GM23248 (cell line): ENCODE measurements at places on chromosomes 12 and 14.

- no peak for DNase-seq
Observed at GRCh38 chr12:10243818-10244520, 31.3 kb downstream of the GABARAPL1 start.

DNA sequence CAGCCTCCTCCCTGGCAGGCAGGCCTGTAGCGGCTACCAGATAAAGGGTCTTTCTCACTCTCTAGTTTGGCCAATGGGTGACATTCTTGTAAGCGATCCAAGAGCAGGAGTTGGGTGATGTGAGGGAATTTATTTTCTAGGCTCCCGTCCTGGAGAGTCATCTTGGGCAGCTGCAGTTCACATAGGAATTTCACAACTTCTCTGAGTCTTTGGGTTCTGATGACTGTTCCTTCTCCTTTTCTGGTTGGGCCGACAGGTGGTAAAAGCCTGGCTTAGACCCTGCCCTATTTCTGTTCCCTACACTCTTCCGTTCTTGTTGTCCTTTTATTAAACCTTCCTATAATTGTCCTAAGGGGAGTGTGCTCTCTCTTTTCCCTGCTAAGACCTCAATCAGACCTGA, 42.6 kb upstream of the POC1B start:
- DNase-seq: peak; percentile 48

- DNase-seq: no peak
Observed at GRCh38 chr14:105229099-105229655, 19.2 kb upstream of the BTBD6 start.

DNA sequence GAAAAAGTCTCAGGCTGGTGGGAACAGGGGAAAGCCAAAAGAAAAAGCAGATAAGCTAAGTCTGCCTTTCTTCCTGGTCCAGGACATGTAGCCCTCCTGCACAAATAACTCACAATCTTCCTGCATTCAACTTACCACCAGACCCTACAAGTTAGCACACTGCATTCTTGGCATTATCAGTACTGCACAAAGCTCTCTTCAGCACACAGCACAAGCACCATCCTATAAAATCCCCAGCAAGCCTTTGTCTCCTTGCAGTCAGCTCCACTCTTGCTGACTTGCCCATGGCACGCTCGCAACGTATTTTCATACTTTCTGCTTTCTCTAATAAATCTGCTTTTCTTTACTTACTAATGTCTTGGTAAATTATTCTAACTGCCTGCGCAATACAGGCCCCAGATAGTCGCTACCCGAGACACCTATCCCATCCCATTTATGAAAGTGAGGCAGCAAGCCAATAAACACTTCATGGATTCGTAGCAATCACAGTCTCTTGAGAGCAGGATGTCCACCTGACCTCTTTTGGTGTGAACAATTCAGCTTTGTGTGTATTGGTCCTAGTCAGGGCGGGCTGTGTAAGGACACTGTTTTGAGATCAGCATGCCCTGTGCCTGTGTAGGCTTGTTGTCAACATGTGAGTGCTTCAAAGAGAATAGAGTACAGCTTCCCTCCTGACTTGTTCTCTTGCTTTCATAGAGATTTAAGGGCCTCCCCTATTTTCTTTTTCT, 49.0 kb downstream of the TMEM117 start:
- DNase-seq: no peak

GRCh38 chr12:95096378-95096777, 23.0 kb upstream of the NR2C1 start:
- DNase-seq: no peak

DNA sequence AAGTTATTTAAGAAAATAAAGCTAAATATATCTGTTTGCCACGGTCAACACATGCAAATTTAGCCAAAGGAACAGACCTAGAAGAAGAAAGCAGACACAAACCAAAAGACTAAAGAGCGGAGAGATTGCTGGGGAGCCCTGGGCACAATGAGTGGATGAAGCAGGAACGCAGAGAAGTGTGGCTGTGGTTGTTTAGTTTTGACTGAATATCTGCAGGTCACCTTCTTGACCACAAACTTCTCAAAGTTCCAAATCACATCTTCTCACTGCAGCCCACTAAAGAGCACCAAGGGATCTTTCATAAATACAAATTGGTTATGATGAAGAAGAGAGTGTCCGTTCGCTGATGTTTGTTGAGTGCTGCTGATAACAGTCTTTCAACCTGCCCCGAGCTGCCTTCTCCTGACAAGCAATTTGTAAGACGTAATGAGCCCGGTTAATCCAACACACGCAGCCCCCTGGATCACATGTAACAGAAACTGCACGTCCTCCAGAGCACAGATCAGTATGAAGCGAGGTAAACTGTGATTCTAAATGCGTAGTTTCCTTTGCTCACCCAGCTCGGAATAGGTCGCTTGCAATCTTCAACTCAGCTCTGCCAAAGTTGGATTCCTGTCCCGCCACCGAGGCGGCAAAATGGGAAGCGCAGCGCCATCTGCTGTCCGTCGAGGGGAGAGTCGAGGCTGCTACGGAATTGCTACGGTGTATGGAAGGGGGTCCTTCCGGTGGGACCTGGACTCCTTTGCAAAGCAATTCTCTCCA, 120.8 kb downstream of the GXYLT1 start:
- peak; percentile 83 for DNase-seq

DNA sequence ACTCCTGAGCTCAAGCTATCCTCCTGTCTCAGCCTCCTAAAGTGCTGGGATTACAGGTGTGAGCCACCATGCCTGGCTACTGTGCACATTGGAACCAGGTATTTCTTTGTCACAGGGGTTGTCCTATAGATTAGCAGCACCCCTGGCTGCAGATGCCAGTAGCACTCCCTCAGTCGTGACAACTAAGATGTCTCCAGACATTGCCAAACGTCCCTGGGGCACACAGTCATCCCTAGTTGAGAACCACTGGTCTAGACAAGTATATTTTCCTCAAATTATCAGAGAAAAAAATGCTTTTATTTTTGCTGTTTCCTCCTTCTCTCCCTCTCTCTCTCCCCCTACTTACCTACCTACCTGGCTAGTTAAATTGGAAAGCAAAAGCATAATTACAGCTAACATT, 17.9 kb upstream of the P2RX7 start:
- peak; percentile 12 for DNase-seq

DNA sequence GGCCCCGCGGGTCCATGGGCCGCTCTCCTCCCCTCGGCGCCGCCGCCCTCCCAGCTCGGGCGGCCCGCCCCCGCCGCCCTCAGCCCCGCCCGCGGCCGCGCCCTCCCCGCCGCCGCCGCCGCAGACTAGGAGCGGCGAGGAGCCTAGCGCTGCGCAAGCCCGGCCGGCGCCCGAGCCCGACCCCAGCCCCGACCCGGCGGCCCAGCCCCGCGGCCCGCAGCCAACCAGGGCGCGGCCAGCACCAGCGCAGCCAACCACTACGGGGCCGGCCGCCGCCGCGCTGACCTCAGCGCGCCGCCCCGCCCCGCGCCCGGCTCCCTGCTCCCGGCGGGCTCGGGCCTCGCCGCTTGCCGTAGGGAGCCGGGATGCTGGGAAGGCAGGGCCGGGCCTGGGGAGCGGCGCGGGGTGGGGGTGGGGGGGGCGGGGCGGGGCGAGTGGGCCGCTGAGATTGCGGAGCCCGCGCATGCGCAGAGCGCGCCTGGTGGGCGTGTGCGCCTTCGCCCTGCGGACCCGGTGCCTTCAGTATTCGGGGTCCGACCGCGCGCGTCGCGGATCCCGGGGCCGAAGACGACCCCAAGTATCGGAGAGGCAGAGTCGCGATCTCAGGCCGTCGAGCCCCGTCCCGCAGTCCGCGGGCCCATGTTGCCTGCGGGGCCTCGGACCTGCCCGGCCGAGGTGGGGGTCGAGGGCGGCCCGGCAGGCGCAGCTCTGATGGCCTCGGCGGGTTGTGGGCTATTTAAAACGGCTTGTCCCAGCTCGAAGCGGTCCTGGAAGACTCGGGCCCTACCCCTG, at the start of gene CDC42BPB:
TSS of gene CDC42BPB (minus strand) at position 178 of the 792 bp plus-strand sequence. CDS start 376 bp downstream, outside the sequence.
- DNase-seq: peak; percentile 98

DNA sequence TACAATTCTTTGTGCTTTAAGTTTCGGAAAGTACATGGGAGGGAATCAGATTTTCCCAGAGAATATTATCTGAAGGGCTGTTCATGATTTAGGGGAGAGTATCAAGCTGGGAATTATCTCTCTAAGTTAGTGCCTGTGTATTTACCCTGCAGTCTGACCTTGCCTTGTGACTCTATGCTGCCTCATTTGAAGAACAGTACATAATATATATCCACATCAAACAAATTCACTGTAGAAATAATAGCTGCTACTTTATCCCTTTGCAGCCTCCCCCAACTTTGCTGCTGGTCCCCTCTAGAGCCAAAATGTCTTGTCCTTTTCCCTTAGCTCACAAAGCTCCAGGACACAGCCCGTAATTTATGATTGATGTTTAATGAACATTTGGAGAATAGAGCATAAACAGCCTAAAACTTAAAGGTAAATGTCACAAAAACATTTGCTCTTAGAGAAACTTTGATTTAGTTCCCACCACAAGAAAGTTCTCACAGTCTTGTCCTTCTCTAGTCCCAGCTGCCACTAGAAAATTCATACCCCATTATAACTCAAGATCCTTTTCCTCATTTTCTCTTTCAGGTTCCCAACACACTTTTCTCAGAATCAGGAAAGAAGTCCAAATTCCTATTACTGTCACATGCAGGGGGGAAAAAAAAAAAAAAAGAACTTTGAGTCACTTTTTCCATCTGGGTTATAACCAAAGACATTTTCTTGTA, 1009.6 kb downstream of the FLRT2 start:
- no peak for DNase-seq

GRCh38 chr14:94517641-94518257, 8.5 kb upstream of the SERPINA12 start:
- no peak for DNase-seq

- DNase-seq: no peak
Observed at GRCh38 chr12:47785036-47785886, 12.2 kb downstream of the SLC48A1 start.

DNA sequence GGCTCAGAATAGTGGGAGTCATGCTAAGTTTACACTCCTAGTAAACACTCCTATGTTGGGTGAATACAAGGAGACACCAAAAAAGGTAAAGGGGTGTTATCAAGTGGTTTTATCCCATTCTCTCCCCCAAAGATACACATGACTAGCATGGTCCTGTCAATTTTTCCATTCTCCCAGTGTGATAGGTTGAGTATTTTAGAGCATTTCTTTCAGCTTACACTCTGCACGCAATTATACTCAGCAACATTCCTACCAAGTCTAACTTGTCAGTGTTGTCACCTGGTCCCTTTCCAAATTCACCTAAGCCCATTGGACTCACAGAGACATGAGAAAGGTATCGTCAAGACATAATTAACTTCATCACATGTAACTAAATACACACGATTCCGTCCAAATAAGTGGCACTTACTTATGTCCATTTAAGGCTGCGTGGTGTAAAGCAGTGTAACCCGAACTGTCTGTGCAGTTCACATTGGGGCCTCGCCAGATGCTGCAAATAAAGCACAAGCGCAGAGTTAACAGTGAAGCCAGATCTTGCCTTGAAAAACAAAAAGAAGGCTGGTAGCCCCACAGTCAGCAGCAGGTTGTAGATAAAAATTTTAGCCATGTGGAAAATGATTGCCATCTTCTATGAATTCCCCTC, 159.7 kb downstream of the ANKS1B start:
- DNase-seq: no peak

DNA sequence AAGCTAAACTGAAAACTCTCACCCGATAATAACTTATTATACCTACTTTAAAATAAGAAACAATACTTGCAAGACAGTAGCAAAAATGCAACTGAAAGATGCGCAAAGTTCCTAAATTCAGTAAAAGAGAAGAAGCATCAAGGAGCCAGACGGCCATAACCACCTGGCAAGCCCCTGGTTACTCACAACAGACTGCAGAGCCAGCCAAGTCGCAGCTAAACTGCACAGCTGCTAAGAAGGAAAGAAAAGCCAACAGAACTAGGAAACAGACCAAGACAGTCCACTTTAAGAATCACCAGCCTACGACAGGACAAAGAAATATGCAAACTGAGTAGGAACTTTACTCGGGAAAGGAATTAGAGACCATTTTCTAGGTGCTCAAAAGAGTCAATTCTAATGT, 127.9 kb downstream of the TMTC1 start:
- no peak for DNase-seq

DNA sequence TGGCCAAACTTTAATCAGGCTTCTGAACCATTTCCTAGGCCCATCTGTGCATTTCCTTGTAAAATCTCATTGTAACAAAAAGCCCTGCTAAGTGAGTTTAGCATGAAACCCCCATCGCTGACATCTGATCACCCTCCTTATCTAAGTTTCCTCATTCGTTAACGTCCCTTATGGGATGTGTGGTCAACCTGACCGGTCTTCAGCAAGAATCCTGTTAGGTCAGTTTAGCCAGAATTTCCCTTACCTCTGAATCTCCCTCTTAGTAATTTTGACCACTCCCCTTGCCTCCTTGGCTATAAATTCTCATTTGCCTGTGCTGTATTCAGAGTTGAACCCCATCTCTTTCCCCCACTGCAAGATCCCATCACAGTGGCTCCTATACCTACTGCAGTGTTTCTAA, 239.3 kb downstream of the RMST start:
- no peak for DNase-seq

- DNase-seq: peak; percentile 45
Observed at GRCh38 chr14:61281948-61282275, 774 bp upstream of the TMEM30B start.

- DNase-seq: peak; percentile 29
Observed at GRCh38 chr12:113273053-113273725, 51.9 kb downstream of the TPCN1 start.
